ENCODE measurements at places on chromosomes 13 and 19. TPM values are rescaled to one million over a fixed set of nuclear protein-coding genes. Genes with fewer than 3 reads are reported as not detected.
A peak's percentile ranks its signal among the peaks of the same experiment; 100 is the strongest.

DNA sequence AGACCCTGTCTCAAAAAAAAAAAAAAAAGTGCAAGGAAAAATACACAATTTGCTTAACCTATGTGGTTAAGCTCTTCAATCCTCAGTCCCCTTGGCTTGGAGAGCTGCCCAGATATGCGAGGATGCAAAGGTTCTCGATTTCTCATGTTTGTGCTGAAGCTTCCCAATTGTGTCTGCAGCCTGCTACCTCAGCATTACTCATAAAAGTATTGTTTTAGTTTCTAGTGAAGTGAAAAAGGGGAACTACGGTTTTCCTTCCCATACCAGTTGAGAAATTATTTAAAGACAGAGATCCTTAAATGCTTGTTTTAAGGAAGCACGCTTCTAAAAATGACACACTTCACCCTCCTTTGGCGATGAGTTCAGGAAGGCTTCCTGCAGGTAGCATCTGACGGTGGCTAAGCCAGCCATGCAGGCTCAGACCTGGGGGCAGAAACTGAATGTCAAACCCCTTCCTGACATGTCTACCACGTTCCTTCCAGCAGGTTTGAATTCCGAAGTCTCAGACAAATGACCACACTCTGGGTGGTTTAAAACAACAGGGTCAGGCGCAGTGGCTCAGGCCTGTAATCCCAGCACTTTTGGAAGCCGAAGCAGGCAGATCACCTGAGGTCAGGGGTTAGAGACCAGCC lies 47.9 kb downstream of the RUBCNL start:
- DNase-seq = no peak

LGALS14 gene
- not detected for total RNA-seq

ZNF433 gene
- 13.6 TPM for total RNA-seq

TMEM143 gene
- 9.2 TPM for total RNA-seq

SPACA4 gene
- not detected for total RNA-seq

DNA sequence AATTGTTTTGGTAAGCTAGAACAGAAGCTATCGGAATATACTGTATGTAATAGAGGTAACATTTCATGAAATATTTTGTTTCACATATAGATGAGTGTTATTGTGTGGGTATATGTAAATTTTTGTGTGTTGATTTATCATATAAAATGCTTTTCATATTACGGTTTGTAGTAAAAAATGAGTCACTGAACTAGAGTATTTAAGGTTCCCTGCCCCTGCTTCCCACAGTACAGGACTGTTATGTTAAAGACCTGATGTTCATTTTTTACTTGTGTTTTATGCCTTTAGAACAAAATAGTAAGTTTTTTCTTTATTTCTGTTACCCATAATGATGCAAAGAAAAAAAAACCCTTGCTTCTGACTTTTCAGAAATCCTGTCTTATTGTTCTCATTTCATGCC lies 243.4 kb downstream of the ENOX1 start:
- DNase-seq = no peak

DNA sequence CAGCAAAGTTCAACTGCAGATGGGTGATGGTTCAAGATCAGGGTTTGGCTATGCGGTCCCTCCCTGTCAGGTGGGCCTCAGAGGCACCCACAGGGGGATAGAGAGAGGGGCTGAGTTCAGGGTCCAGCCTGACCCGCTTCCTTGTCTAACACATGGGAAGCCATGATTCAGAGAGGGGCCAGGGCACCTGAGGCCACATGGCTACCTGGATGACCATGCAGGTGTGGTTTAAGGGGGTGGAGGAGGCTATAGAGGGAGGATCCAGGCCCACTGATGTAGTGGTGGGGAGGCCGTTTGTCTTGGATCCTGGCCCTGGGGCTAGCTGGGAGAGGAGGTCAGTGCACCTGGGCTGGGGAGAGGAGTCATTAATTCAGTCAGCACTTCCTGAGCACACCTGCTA lies 56.7 kb downstream of the ZNF536 start:
- DNase-seq = peak; percentile 20

- DNase-seq = peak; percentile 88
Measured at GRCh38 chr19:48319647-48320541, 5.5 kb upstream of the EMP3 start.

DNA sequence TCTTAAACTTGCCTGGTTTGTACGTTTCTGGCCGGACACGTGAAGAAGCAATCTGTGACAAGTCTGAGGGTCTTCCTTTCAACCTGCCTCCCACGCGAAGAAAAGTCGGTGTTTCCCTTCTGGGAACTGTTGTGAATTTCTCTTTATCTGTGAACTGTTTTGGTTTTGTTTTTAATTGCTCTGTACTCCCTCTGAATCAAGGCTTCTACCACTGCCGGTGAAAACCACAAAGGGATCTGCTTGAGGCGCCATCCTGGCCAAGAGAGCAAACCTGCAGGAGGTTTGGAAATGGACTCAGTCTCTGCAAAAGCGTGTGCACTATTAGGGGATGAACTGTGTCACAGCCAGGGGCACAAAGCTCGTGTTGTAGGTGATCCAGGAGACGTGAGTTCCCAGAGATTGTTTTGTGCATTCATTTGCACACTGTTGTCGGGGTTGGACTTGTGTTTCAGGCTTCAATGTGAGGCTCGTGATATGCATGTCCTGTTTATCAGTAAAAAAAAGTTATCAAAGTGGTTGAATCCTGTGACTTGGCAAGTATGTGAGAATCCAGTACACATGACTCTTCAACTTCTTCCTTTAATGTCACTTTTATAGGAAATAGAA lies 9.7 kb downstream of the SIGLEC8 start:
- no peak for DNase-seq

GRCh38 chr19:10510301-10510802 lies 6.9 kb downstream of the S1PR5 start:
- DNase-seq = no peak
